ENCODE measurements at places on chromosomes 3 and 15.

DNA sequence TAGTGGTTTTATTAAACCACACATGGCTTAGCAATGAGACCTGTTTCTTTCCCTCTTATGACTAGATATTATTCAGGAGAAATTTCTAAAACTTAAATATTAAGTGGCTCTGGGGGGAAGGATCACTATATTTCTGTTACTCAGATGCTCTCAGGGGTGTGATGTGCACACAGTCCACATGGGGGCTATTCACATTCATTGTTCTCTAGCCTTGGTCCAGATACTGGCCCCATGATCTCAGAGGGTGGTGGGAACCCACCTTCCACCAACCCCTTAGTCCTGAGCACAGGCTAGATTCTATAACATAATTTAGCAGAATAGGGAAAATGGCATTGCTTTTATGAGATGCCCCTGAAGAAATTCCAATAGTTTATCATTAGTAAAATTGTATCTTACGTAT, 149.0 kb upstream of the ST8SIA2 start:
- DNase-seq, result no peak

- no peak for DNase-seq
Observed at GRCh38 chr3:105130911-105131310, 235.8 kb upstream of the ALCAM start.

- DNase-seq, result peak; percentile 54
Observed at GRCh38 chr3:167929968-167930367, 165.8 kb downstream of the GOLIM4 start.

DNA sequence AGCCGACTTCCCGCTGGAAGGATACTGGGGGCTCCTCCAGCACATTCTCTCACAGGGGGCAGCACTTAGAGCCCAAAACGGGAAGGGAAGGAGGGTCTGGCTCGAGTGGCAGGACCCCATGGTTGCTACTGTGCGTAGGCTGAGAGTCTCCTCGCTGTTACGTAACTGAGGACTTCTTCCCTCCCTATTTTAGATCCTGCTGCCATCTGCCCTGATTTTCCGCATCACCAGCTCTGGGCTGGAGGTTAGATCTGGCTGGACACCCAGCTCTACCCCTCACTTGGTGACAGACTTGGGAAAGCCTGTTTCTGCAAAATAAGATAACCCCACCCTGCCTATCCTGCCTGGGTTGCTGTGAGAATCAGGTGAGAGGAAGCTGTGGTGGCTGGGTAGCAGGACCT, 47.7 kb downstream of the BDH1 start:
- DNase-seq, result no peak

- DNase-seq, result no peak
Observed at GRCh38 chr3:20074226-20075063, 34.2 kb downstream of the KAT2B start.

GRCh38 chr15:73296609-73297353, 72.0 kb downstream of the HCN4 start:
- no peak for DNase-seq

- no peak for DNase-seq
Observed at GRCh38 chr3:38250198-38250597, 15.4 kb upstream of the SLC22A13 start.

DNA sequence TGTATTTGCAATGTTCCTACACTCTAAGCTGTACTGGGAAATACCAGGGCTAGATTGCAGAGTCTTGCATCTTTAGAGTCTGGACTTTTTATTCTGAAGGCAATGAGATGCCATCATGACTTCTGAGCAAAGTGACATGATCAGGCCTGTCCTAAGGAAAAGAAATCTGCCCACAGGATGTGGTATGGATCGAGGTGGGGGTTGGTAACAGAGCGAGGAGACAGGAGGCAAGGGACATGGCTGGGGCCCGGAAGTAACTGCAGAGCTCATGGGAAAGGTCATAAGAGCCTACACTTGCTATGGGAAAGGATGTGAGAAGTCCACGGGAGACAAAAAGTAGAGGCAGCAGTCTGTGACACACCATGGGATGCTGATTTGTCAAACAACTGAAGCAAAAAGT, 121.5 kb downstream of the OXNAD1 start:
- DNase-seq, result no peak

- DNase-seq, result no peak
Observed at GRCh38 chr3:184360929-184361531, 375 bp downstream of the CLCN2 start.

DNA sequence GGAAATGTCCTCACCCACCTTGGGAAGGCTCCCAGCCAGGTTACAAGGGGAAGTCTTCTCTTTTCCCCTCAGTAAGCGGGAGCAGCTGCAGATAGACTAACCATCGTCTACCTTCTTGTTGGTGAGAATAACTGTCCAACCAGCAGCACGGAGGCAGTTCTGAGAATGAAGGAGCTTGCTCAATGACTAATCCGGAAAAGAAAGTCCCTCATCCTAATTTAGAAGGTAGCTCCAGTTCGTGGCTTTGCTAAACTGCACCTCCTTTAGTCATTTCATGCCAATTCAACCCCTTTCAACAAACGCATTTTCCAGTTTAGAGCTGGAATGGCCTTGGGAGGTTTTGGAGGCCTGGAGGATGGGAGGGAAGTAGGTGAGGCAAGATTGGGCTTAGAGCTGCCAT, 527.4 kb upstream of the PROK2 start:
- DNase-seq, result no peak

GRCh38 chr3:115071166-115071565, 75.9 kb downstream of the ZBTB20 start:
- no peak for DNase-seq
